ENCODE measurements at places on chromosomes 1 and 21.
A peak's percentile ranks its signal among the peaks of the same experiment; 100 is the strongest.

DNA sequence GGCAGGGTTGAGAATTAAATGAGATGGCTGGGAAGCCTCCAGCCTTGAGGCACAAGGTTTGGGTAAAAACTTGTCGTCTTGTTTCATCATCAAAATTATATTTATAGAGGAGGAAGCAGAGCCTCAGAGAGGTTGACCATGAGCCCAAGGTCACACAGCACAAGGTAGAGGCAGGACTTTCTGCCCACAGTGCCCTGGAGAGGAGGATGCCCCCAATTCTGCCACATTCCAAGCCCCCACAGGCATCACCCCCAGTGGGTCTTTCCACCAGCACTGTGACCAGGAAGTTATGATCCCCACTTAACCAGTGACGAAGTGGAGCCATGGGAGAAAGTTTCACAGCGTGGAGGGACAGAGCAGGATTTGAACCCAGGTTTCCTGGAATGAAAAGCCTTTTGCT, 400.0 kb downstream of the MATN1 start:
- no peak for DNase-seq

DNA sequence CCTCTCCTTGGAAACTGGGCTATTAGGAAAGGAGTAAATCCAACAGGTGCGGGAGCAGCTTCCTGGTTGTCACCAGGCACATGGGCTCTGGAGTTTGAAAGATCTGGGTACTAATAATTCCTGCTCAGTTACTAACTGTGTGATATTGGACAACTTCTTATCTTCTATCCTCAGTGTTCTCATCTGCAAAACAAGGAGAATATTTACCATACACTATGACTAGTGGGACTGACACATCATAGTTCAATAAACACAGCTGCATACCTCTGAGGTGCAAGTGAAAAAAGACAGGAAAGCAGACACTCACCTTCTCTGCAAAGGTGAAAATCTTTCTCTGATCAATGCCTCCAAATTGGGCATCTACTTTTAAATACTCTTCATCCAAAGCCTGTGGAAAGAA, 19.7 kb downstream of the YARS1 start:
- no peak for DNase-seq

GRCh38 chr1:1085911-1086841, 12.1 kb upstream of the RNF223 start:
- no peak for DNase-seq

GRCh38 chr1:66160719-66161118, 368.0 kb downstream of the PDE4B start:
- DNase-seq: no peak

GRCh38 chr21:45514311-45515021, 27.8 kb downstream of the SLC19A1 start:
- DNase-seq: no peak

DNA sequence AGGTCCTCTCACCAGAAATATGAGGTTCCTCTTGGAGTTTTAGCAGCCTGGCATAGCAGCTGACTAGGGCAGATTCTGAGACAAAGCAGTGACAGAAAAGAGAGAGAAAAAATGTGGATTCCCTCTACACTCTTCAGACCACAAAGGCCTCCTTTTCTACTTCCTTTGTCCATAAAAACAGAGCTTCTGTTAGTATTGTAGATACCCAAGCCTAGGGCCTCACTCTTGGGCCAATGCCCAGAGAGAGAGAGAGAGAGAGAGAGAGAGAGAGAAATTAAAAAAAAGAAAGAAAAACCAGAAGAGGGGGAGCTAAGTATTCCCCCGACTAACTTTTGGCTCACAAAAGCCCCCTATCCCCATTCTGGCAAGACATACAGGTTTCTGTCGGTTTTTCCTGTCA, 2.4 kb upstream of the ZRANB2 start:
- DNase-seq: no peak

GRCh38 chr21:27173053-27173452, 206.2 kb upstream of the ADAMTS5 start:
- DNase-seq: no peak

DNA sequence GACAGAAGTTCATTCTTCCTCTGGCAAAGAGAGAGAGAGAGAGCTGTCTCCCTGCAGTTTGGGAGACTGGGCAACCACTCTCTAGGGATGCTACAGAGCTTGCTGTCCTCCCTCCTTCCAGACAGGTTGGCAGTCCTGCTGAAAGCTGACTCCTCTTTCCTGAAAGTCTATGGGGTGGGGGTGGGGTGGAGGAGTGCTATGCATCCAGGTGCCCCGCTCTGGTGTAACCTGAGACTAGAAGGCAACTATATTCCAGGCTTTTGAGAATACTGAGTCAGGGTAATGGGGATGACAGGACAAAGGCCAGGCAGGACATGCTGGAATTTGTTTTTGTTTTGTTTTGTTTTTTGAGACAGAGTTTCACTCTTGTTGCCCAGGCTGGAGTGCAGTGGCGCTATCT, 55.4 kb downstream of the OPTC start:
- peak; percentile 68 for DNase-seq

DNA sequence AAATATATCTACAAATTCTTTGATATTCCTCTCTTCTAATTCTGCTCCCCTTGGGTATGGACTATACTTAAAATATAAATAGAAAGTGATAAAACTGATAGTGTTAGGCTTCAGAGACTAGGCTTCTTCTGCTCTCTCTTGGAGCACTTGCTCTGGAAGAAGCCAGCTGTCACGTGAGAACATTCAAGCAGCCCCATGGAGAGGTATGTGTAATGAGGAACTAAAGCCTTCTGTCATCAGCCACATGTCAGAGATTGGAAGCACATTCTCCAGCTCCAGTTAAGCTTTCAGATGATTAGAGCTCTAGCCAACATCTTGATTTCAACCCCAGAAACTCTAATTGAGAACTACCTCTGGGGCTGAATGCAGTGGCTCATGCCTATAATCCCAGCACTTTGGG, 34.3 kb downstream of the XKR8 start:
- no peak for DNase-seq

GRCh38 chr21:28742527-28742926, 250.2 kb downstream of the LTN1 start:
- DNase-seq: peak; percentile 29

GRCh38 chr1:201888282-201889089, at the start of gene SHISA4:
TSS of gene SHISA4 (plus strand) at chr1:201888898. CDS start at chr1:201888995, 97 bp downstream.
- peak; percentile 86 for DNase-seq

DNA sequence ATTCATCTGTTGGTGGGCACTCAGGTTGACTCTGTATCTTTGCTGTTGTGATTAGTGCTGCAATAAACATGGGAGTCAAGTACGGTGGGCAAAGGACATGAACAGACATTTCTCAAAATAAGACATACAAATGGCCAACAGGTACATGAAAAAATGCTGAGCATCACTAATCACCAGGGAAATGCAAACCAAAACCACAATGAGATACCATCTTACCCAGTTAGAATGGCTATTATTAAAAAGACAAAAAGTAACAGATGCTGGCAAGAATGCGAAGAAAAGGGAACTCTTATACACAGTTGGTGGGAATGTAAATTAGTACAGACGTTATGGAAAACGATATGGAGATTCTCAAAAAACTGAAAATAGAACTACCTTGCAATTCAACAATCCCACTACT, 98.9 kb downstream of the TMEM53 start:
- no peak for DNase-seq

DNA sequence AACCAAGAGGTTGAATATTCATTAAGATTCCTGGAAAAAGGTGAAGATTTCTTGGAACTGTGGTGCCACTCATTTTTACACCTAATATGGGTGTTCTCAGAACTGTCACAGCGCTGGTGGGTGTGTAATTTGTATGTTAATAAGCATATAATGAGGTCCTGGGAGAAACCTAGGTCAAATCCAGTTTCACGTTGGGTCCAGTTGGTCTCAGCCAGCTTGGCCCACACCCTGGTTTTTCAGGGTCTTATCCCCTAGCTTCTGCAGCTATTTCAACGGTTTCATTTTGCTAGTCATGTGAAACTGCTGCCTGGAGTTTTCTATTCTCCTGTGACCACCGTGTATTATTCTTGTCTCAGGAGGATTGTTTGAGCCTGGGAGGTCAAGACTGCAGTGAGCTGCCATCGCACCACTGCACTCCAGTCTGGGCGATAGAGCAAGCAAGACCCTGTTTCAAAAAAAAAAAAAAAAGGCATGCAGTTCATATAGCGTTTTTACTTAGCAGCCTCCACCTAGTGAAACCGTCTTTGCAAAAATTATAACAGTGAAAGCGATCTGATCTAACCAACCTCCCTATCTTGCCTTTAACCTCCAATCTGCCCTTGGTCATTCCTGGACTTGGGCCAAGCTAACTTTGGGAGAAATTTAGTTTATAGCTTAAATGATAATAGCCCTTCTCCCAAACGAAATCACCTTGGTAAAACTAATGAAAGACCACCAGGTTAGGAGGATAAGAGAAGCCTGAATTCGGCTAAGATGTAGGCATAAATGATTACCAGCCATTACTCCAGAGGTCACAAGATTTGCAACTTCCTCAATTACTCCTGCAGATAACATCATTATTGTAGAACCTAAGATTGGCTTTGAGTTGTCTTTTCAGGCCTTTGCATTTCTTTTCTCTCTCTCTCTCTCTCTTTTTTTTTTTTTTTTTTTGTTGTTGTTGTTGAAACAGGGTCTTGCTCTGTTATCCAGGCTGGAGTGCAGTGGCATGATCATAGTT, 44.0 kb downstream of the PTAFR start:
- no peak for DNase-seq

GRCh38 chr1:39344394-39345154, 140.1 kb downstream of the MACF1 start:
- DNase-seq: peak; percentile 14

DNA sequence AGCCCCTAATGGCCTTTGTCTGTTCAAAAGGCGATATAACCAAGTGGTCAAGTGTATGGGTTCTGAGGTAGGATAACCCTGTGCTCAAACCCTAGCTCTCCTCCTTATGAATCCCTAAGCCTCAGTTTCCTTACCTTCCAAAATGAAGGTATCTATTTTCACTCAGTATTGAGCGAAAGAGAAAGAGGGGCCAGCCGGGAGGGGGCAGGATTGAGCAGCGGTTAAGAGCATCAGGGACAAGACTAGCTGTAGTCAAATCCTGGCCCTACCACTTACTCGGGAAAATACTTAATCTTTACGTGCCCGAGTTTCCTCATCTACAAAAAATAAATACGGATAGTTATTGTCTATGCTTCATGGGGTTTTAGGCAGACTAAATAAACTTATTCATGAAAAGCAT, 25.7 kb downstream of the LY9 start:
- no peak for DNase-seq

Measured in DMS53 (cell line).